ENCODE measurements at places on chromosomes 1 and 21. TPM values are rescaled to one million over a fixed set of nuclear protein-coding genes. Genes with fewer than 3 reads are reported as not detected.

GRCh38 chr1:23554481-23555269 lies 4.6 kb downstream of the ID3 start:
- peak; percentile 78 for DNase-seq
- H3K27ac ChIP-seq: peak overlapping the region; percentile 98
- no peaks in the 10 kb centered on the region for H3K36me3 ChIP-seq
- no peaks in the 10 kb centered on the region for H3K27me3 ChIP-seq
- H3K4me3 ChIP-seq: peak overlapping the region; percentile 29

- H3K4me1 ChIP-seq: no peaks in the 10 kb centered on the region
- no peaks in the 10 kb centered on the region for H3K36me3 ChIP-seq
- DNase-seq: no peak
- no peak overlapping the region for H3K4me3 ChIP-seq
- no peak overlapping the region for H3K27ac ChIP-seq
- H3K27me3 ChIP-seq: no peaks in the 10 kb centered on the region
These were observed 30.4 kb upstream of the SNX27 start for GRCh38 chr1:151581451-151581850.

DNA sequence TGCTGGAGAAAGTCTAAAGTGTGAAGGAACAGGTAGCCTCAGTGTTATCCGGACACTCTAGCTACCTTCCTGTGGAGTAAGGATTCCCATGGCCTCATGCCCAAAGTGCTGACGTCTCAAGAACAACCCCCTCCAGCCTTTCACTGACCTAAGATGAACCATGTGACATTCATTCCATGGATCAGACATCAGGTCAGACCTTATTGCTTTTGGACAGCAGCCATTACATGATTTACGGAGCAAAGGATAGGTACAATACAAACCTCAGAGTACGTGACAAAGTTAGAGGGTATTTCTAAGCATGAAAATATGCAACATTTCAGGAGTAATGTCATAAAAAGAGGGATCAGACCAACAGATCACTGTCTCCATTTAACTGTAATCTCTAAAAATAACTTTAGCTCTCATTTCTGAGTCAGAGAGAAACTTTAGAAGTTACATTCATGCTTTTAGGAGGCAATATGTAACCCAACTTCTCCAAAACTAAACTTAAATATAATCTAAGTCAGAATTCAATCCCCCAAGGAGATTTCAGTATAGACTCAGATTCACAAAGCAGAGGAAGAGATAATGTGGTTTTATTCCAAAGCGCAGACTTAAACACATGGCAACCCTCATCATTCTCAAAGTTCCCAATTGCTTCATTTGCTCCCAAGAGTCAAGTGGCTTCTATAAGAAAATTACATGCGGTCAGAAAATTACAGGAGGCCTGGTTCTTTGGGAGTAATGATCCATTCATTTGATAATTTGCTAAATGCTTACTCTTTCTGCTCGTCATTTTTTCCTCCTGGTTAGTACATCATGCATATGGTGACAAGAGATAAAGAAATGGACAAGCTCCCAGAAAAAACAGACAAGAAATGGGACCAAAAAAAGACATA lies 280.4 kb downstream of the SETD4 start:
- H3K4me3 ChIP-seq: no peak overlapping the region
- no peaks in the 10 kb centered on the region for H3K36me3 ChIP-seq
- H3K4me1 ChIP-seq: peaks cover 4% of the 10 kb centered on the region

GRCh38 chr1:204380293-204380831 lies 20.6 kb upstream of the PLEKHA6 start:
- no peaks in the 10 kb centered on the region for H3K36me3 ChIP-seq
- no peak overlapping the region for H3K4me3 ChIP-seq
- no peak overlapping the region for H3K27ac ChIP-seq
- peaks cover 45% of the 10 kb centered on the region for H3K27me3 ChIP-seq

SPOCD1 gene
- total RNA-seq: 47.2 TPM

ATP1A4 gene
- 0.26 TPM for total RNA-seq

FCRL5 gene
- total RNA-seq: not detected

EDARADD gene
- not detected for total RNA-seq

All from fibroblast of lung (primary cell).